Activated B cell treated with CpG ODN at 0.5 μM for 24 hours (primary cell): ENCODE measurements at places on chromosomes 3 and 15.

DNA sequence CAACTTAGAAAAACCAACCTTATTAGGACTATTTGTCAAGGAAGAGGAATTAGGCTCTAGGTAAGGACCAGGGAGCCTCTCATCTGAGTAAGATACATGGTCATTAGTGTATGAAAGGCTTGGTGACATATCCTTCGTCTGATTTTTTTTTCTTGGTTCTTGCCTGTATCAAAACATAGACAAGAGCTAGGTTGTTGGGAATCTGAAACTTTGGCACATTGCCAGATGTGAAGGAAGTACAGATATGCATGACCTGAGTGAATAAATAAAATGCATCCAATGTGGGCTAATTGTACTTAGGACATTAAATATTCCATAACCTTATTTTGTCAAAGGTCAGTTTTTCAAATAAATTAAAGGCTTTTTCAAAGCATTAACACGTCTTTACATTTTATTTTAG lies 151.8 kb downstream of the SYNPR start:
- no peak for DNase-seq

GRCh38 chr15:83769411-83769999 lies 115.6 kb downstream of the ADAMTSL3 start:
- DNase-seq: no peak

DNA sequence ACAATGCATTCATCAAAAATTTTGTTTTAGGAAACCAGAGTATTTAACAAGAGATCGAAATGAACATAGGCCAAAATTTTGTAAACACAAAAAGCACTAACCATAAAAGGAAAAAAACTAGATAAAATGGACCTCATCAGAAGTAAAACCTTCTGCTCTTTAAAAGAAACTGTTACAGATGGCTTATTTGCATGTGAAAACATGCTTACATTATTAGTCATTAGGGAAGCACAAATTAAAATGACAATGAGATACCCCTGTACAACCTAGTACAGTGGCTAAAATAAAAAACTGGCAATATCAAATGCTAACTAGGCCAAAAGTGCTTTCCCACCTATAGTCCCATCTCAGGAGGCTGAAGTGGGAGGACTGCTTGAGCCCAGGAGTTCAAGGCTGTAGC lies 19.3 kb downstream of the UBR1 start:
- DNase-seq: no peak

GRCh38 chr3:99430348-99431134 lies 207.9 kb upstream of the COL8A1 start:
- no peak for DNase-seq

DNA sequence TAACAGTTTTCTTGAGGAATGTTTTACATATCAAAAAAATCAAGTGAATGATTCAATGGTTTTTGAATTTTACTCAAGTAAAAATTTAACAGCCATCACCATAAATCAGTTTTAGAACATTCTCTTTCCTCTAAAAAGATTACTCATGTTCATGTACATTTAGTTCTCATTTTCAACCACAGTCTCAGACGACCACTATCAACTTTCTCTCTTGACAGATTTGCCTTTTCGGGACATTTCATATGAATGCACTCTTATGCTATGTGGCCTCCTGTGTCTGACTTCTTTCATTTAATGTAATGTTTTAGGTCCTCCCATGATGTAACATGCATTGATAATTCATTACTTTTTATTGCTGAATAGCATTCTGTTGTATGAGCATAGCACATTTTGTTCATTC lies 309.3 kb upstream of the PLSCR5 start:
- DNase-seq: no peak

GRCh38 chr3:64954995-64955636 lies 267.3 kb upstream of the ADAMTS9 start:
- no peak for DNase-seq

GRCh38 chr3:108554229-108554628 lies 35.0 kb downstream of the CIP2A start:
- no peak for DNase-seq

GRCh38 chr3:145118303-145118702 lies 1042.7 kb downstream of the PLOD2 start:
- DNase-seq: no peak

- no peak for DNase-seq
Measured at GRCh38 chr3:196624067-196624790, 15.3 kb upstream of the NRROS start.

GRCh38 chr3:101077361-101078011 lies 84.3 kb upstream of the ABI3BP start:
- no peak for DNase-seq

DNA sequence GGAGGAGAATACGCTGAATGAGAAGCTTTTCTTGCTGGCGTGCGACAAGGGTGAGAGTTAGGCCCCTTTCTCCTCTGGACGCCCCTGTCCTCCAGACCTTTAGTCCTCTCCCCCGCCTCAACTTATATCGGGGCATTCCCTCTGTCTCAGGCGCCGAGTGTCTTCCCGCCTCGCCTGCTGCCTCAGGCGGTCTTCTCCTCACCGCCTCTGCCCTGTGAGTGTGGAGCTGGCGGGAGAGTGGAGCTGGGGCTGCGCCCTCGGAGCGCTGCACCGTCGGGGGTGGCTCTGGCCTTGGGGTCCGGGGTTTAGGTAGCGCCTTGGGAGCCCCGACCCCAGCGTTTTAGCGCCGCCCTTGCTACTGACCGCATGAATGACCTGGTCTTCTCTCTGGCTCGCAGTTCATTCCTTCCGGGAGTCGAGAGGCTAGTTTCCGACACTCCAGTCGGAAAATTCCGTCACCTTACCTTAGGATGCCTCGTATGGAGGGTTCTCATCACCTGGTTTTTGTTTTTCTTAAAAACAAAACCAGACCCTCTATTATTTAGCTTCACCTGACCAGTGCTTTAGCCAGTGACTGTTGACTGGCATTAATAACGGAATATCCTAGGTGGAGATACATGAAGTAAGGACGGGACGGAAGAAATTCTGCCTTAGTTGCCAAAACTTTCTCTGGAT lies 985 bp downstream of the TRPC1 start:
- peak; percentile 24 for DNase-seq

- DNase-seq: peak; percentile 65
Measured at GRCh38 chr15:75107908-75108838, 84.8 kb downstream of the PPCDC start.

GRCh38 chr3:14740983-14741382 lies 66.0 kb downstream of the C3orf20 start:
- no peak for DNase-seq

- no peak for DNase-seq
Measured at GRCh38 chr3:25338158-25338725, 89.8 kb upstream of the RARB start.

GRCh38 chr15:43412096-43412495 lies 41.2 kb downstream of the TUBGCP4 start:
- DNase-seq: no peak

GRCh38 chr3:39349080-39349479 lies 19.6 kb downstream of the CCR8 start:
- DNase-seq: no peak
